Mesendoderm (in vitro differentiated cells): ENCODE measurements at places on chromosomes 1 and 21.

- H3K4me3 ChIP-seq: no peak overlapping the region
- peak; percentile 23 for DNase-seq
- no peaks in the 10 kb centered on the region for H3K27me3 ChIP-seq
- no peak overlapping the region for H3K27ac ChIP-seq
Measured at GRCh38 chr1:91637539-91637994, 136.9 kb downstream of the CDC7 start.

DNA sequence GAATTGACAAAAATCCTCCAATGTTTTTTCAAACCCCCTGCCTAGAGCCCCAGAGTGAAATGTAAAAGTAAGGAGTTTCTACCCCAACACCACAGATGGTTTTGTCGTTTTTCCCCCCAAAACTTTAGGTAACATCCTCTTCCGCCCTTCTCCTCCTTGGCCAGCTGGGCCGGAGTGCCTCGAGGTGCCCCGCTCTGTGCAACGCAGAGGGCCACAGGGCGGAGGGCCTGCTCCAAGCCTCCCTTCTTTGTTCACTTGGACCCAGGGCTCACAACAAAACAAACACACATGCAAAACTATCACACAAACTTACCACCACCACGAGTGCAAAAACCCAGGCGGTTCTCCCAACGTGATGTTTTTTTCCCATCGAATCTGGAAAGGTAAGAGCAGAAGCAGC, 1.9 kb downstream of the SSBP3 start:
- H3K36me3 ChIP-seq: peaks cover 20% of the 10 kb centered on the region
- peak overlapping the region; percentile 96 for H3K4me3 ChIP-seq
- no peak for DNase-seq
- no peaks in the 10 kb centered on the region for H3K27me3 ChIP-seq
- H3K4me1 ChIP-seq: peaks cover 31% of the 10 kb centered on the region

GRCh38 chr1:170664828-170665612, 1.1 kb downstream of the PRRX1 start:
- H3K27me3 ChIP-seq: peaks cover 83% of the 10 kb centered on the region
- peaks cover 2% of the 10 kb centered on the region for H3K4me1 ChIP-seq
- no peak overlapping the region for H3K27ac ChIP-seq
- H3K4me3 ChIP-seq: no peak overlapping the region

DNA sequence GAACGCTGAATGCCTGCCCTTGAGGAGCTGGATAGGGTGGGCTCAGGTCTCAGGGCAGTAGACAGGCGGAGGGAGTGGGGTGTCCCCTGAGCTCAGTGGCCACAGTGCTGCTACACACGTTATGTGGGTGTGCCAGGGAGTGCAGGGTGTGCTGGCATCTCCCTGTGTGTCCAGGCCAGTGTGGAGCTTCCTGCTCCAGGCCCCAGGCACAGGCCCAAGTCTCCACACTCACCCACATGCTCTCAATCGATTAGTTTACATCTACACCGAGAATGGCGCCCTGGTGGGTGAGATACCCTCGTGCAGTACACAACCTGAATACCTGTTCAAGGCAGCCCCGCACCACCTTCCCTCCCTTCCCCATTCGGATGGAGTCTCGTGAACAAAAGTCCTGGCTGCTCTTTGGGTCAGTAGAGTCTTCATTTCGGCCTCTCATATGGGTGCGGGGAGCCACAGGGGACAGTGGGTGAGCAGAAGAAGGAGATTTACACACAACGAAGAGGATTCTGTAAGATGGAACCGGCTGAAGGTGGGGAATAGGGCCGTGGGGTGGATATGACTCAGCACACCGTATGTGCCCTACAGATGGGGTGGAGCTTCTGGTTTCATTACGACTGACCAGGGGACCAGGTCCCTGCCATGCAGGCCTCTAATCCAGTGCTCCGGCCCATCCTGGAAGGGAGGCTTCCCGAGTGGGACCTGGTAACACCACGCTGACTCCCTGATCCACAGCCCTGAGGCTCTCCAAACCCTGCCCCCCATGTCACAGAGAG, 93.3 kb downstream of the SPSB1 start:
- DNase-seq: no peak
- H3K4me3 ChIP-seq: no peak overlapping the region
- no peaks in the 10 kb centered on the region for H3K4me1 ChIP-seq
- no peaks in the 10 kb centered on the region for H3K27me3 ChIP-seq

GRCh38 chr1:51168936-51169335, 66.9 kb downstream of the C1orf185 start:
- no peak overlapping the region for H3K27ac ChIP-seq
- no peak overlapping the region for H3K4me3 ChIP-seq
- no peaks in the 10 kb centered on the region for H3K4me1 ChIP-seq
- H3K27me3 ChIP-seq: no peaks in the 10 kb centered on the region

DNA sequence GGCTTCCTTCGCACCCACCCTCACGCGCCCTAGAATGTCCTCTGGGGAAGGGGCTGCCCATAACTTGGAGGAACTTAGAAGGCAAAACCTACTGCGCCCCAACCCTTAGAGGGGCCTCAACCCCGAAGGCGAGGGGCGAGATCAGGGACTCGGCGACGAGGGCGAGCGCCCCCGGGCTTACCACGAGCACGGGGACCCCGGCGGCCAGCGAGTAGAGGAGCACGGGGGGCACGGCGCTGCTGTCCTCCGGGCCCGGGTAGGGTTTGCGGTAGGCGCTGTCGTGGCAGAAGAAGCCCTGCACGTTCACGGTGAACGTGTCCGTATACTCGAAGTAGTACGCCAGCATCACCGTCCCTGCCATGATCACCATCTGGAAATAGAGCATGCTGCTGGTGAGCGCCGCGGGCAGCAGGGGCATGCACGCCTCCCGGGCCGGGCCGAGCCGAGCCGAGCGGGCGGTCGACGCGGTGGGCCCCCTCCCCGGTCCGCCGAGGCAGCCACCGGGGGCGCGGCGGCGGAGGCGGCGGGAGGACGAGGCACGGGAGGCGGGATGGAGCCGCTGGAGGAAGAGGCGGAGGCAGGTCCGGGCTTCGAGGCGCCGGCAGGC, 304 bp downstream of the PLPPR5 start:
- no peaks in the 10 kb centered on the region for H3K36me3 ChIP-seq
- no peaks in the 10 kb centered on the region for H3K4me1 ChIP-seq
- H3K4me3 ChIP-seq: peak overlapping the region; percentile 57

GRCh38 chr1:67626861-67627235, 58.2 kb upstream of the GADD45A start:
- no peak overlapping the region for H3K4me3 ChIP-seq
- no peak overlapping the region for H3K27ac ChIP-seq
- H3K4me1 ChIP-seq: no peaks in the 10 kb centered on the region
- DNase-seq: no peak

DNA sequence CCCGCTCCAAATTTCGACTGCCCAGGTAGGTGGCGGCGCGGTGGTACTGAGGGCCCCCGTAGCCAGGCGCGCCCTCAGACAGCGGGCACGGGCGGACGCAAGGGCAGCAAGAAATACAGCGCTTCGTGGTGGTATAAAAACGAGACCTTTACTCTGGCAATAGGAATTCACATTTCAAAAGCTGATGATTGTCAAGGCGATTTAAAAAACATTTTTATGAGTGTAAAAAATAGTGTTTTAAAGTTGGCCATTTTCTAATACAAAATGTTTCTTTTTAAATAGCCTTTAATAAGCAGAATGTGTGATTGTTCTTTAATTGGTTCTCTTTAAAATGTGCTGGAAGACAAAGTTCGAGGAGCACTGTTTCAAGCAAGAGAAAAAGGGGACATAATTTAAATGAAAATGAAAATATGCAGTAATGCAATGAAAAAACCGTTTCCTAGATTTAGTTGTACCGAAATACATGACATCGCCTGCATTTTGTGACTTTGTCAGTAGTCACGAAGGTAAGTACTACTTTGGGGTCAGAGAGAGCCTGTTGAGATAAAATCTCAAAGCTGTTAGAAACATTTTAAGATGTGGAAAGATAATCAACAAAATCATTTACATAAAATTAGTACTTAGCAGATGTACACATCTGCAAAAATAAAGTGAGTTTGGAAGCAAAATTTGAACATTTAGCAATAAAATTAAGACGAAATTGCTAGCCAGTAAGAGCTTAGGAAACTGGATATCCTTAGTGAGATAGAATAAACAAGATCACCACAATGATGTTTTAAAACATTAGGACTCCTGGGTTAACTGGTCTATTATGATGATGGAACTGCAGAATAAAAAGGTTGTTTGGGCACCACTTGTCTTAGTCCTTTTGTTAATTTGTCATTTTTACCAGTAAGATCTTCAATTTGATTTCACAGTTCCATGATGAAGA, 1.1 kb upstream of the PSMG1 start:
- peak overlapping the region; percentile 25 for H3K27ac ChIP-seq
- H3K36me3 ChIP-seq: no peaks in the 10 kb centered on the region
- DNase-seq: peak; percentile 10
- peaks cover 2% of the 10 kb centered on the region for H3K4me1 ChIP-seq
- H3K27me3 ChIP-seq: no peaks in the 10 kb centered on the region
- peak overlapping the region; percentile 66 for H3K4me3 ChIP-seq

- H3K27ac ChIP-seq: no peak overlapping the region
- no peaks in the 10 kb centered on the region for H3K27me3 ChIP-seq
- H3K4me3 ChIP-seq: no peak overlapping the region
- H3K4me1 ChIP-seq: no peaks in the 10 kb centered on the region
Measured at GRCh38 chr21:39007985-39008384, 175.3 kb downstream of the PSMG1 start.

- no peaks in the 10 kb centered on the region for H3K4me1 ChIP-seq
- no peaks in the 10 kb centered on the region for H3K36me3 ChIP-seq
- no peak overlapping the region for H3K4me3 ChIP-seq
- peak; percentile 31 for DNase-seq
- H3K27ac ChIP-seq: no peak overlapping the region
Measured at GRCh38 chr1:234708700-234709395, 98.9 kb upstream of the IRF2BP2 start.

DNA sequence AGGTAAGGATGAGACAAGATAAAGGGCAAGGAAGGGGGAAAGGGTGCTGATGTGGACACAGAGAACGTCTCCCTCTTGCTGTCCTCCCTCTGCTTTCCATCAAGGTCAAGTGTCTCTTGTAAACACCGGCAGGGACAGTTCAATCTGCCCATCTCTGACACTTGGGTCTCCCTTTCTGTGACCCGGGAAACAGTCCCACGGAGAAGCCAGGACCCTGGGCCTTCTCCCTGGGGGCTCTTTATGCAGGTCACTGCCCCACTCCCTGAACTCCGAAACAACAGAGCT, 254.3 kb downstream of the LTN1 start:
- no peak overlapping the region for H3K27ac ChIP-seq
- no peak for DNase-seq
- H3K36me3 ChIP-seq: no peaks in the 10 kb centered on the region
- H3K4me3 ChIP-seq: no peak overlapping the region
- H3K27me3 ChIP-seq: no peaks in the 10 kb centered on the region

DNA sequence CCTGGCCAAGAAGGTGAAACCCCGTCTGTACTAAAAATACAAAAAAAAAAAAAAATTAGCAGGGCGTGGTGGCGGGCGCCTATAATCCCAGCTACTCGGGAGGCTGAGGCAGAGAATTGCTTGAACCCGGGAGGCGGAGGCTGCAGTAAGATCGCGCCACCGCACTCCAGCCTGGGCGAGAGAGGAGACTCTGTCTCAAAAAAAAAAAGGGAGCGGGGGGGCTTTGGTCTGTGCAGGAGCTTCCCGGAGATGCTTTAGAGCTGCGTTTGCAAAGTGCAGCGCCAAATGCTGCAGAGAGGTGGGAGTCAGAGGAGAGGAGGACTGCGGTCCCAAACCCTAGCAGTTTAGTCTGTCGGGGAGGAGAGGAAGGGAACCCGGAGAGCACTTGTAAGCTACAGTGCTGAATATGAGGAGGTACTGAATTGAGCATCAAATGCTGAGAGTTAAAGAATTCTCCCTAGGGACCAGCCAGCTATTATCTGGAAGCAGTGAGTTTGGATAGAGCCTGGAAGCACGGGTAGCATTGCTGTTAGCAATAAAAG, 569 bp downstream of the FALEC start:
- no peak overlapping the region for H3K4me3 ChIP-seq
- H3K4me1 ChIP-seq: no peaks in the 10 kb centered on the region
- H3K27me3 ChIP-seq: no peaks in the 10 kb centered on the region
- DNase-seq: peak; percentile 50
- no peaks in the 10 kb centered on the region for H3K36me3 ChIP-seq

DNA sequence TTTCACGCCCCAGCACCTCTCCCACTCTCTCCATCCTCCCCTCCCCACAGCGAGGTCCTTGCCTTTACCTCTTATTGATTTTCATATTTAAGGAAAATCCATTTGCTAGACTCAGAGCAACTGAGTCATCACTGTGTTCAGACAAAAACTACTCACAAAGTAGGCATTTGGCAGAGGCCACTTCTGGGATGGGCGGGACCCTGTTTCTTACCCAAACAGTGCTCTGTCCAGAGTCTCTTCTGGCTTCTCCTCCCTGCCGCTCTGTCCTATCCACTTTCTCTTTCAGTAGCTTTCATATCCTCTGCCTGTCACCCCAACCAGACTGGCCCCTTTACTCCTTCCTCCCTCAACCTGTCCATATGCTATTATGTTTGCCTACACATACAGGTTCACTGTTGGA, 2.4 kb upstream of the NAV1 start:
- no peaks in the 10 kb centered on the region for H3K36me3 ChIP-seq
- peaks cover 7% of the 10 kb centered on the region for H3K4me1 ChIP-seq
- H3K4me3 ChIP-seq: no peak overlapping the region

DNA sequence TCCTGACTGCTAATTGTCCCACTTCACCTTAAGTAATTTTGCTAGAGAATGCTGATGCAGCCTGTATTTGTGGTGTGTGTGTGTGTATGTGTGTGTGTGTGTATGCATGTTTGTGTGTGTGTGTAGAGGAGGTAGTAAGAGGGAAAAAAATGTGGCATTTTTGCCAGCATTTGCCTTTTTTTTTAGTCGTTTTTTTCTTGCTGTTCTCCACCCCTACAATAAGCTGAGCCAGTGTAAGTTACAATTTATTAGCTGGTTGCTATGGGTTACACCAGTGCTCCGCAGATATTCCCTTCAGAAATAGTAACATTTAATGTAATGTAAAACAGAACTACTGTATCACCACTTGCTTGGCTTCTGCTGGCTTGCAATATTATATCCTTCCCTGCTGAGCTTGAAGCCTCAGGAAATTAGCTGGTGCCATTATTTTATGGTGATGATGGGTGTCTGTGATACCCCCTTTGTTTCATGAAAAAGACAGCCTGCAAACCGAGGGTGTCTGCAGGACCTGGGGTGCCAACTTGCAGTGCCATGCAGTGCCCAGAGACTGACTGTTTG, 23.4 kb upstream of the IGSF3 start:
- peaks cover 3% of the 10 kb centered on the region for H3K4me1 ChIP-seq
- H3K27me3 ChIP-seq: no peaks in the 10 kb centered on the region
- no peak overlapping the region for H3K4me3 ChIP-seq
- H3K27ac ChIP-seq: no peak overlapping the region
- H3K36me3 ChIP-seq: no peaks in the 10 kb centered on the region

DNA sequence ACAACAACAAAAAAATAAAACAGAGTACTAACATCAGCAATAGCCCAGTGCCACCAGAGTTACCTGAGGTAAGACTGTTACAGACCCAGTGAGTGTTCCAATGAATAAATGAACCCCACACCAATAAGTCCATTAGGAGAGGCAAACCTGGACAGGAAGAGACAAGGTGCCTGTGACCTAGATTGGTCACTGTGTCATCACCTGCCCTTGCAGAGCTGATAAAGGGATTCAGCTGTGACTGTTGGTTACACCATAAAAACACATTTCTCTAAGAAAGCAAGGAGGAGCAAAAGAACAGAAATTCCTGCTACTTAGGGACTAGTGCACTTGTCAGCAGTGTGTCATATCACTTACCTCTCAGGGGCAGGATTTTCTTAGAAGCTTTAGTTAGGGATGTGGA, 37.5 kb downstream of the CD2 start:
- H3K4me1 ChIP-seq: no peaks in the 10 kb centered on the region
- H3K27ac ChIP-seq: no peak overlapping the region
- no peaks in the 10 kb centered on the region for H3K27me3 ChIP-seq
- H3K4me3 ChIP-seq: no peak overlapping the region
- H3K36me3 ChIP-seq: no peaks in the 10 kb centered on the region

GRCh38 chr1:117051224-117052064, 8.7 kb upstream of the TTF2 start:
- no peak for DNase-seq
- H3K4me1 ChIP-seq: no peaks in the 10 kb centered on the region
- no peaks in the 10 kb centered on the region for H3K27me3 ChIP-seq
